ENCODE measurements at places on chromosomes 2 and 18.
A peak's percentile ranks its signal among the peaks of the same experiment; 100 is the strongest.

- peak; percentile 67 for DNase-seq
Measured at GRCh38 chr2:131093696-131094462, 619 bp upstream of the FAM168B start.

GRCh38 chr2:37084797-37085196 is 479 bp downstream of the GPATCH11 start:
- DNase-seq: no peak

- DNase-seq: peak; percentile 9
Measured at GRCh38 chr2:85797921-85798320, 44.1 kb downstream of the ATOH8 start.

DNA sequence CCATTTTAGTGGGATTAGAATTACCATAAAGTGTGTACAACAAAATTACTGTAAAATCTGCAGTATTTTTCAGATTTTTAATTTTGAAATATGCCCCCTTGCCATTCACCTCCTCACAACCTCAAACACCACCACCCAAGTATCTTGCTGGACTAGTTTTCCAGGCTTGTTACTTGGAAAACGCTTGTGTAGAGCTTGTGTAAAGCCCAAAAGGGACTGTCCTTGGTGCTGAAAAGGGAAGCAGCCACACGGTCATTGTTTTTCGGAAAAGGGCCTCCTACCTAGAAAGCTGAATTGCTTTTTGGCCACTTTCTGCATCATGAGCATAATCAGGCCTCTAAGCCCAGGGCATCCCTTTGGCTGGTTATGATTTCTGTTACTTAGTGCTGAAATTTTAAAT is 563.4 kb downstream of the LRRTM4 start:
- no peak for DNase-seq

- DNase-seq: no peak
Measured at GRCh38 chr18:644395-645004, 13.0 kb upstream of the TYMS start.

- no peak for DNase-seq
Measured at GRCh38 chr18:43049021-43049420, 66.5 kb downstream of the RIT2 start.

DNA sequence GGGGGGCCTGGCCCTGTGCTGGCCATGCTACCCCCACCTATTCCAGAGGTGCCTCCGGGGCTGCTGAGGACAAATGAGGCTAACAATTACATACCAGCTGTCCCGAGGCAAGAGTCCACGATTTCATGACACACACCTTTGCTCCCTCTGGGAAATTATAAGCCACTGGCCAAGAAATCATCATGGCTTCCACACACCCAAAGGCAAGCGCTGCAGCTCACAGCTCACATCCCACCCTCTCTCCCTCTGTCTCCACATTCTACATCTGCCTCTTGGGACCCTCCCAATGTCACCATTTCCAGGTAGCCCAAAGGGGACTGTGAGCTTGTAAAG is 134.4 kb downstream of the HDAC4 start:
- no peak for DNase-seq

- no peak for DNase-seq
Measured at GRCh38 chr2:27638709-27639108, 9.9 kb downstream of the GPN1 start.

- no peak for DNase-seq
Measured at GRCh38 chr2:236826606-236827156, 257.1 kb downstream of the ACKR3 start.

DNA sequence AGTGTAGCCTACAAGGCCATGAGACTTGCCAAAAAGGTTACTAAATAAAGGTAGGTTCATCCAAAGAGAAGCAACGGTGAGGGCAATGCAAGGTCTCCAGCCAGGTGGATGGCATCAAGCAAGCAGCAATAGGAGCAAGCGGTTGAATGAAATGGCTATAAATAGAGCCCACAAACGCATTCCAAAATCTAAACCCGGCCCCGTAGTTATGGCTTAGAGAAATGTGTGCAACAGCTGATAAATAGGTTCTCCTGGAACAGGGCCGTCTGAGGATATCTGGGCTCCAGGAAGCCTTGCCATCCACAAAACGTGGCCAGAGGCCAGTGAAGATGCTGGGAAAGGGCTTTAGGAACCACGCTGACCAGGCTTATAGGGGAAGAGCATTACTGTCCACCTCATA is 146.1 kb upstream of the PID1 start:
- DNase-seq: no peak

DNA sequence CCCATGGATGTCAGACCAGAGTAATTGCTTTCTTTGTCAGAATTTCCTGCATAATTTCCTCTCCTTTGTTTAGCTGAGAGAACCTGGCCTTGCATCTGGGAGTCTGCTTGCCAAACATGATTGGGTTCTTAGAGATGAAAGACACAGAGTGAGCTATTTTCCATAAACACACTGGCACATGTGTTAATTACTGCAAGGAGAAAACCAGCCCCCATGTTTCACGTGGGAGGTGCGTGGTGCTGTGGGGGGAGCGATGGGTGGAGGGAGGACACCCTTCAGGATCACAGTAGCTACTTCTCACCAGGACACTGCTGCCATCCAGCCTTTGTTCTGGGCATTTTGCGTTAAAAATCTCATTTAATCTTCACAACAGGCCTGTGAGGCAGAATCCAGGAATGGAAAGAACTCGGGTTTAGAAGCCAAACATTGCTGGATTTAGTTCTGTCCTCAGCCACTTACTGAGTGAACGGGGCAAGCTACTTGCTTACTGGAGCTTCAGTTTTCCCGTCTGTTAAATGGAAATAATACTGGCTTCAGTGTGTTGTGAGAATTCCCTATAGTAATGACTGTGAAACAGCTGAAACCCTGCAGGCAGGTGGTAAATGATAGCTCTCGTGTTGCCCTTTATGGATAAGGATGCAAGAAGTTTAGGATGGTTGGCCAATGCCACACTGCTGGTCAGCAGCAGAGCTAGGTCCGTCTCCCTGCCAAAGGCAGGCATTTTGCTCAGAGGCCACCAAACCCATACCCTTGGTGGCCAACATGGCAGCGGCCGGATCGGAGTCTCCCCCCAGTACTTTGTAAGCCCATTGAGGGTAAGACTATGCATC is 100.1 kb upstream of the ASAP2 start:
- DNase-seq: peak; percentile 94

- no peak for DNase-seq
Measured at GRCh38 chr18:79111483-79111882, 42.3 kb downstream of the ATP9B start.

DNA sequence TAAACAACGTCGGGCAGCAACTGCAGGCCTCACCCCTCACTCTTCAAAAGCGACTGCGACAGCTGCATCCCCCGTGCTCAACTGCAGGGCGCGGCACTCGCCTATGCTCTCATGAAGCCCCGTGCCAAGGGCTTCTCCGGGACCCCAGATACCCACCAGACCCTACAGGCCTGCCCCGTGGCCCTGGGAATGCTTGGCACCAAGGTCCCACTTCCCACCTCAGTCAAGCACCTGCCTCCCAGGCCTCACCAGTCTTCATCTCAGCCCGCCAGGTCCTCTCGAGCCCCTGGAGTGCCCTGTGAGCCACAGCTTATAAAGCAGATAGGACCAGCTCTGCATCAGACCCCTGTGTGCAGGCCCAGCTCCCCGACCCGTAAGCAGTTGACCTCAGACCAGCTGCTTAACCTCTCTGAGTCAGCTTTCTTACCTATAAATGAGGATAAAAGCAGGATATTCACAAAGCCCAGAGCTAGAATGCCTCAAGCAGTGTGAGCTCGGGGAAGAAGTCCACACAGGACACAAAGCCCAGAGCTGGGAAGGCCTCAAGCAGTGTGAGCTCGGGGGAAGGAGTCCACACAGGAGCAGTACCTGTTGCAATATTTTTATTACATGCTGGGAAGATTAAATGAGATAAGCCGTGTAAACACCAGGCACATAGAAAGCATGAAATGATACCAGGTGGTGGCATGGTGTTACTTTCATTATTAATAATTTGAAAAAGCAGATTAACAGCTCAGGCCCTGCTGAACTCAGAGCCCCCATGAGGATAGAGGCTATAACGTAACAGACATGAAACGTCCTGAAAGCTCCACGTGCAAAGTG is 96.9 kb downstream of the HDAC4 start:
- no peak for DNase-seq

GRCh38 chr18:55090564-55091188 is 131.4 kb upstream of the CCDC68 start:
- no peak for DNase-seq

GRCh38 chr2:127361929-127362885 is 25.6 kb downstream of the MAP3K2 start:
- no peak for DNase-seq

GRCh38 chr2:113190871-113191270 is 17.1 kb downstream of the PSD4 start:
- no peak for DNase-seq

- DNase-seq: no peak
Measured at GRCh38 chr2:86274265-86274917, 63.0 kb downstream of the REEP1 start.

DNA sequence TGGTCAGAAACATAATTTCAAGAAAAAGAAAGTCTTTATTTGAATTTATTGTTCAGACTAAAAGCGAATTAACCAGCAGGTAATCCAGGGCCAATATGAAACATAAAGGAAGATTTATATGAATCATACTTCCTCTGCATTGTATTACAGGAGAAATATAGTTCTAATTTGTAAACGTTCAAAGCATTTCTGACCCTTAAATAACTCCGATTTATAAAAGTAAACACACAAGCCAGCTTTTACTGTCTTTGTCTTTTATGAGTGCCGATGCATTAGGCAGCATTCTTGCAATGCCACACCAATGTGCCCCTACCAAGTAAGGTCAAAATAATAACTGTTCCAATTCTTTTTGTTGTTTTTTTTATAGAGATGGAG is 118.8 kb upstream of the RBBP8 start:
- no peak for DNase-seq

GRCh38 chr2:166229678-166230023 is 101.8 kb upstream of the SCN1A start:
- DNase-seq: no peak

DNA sequence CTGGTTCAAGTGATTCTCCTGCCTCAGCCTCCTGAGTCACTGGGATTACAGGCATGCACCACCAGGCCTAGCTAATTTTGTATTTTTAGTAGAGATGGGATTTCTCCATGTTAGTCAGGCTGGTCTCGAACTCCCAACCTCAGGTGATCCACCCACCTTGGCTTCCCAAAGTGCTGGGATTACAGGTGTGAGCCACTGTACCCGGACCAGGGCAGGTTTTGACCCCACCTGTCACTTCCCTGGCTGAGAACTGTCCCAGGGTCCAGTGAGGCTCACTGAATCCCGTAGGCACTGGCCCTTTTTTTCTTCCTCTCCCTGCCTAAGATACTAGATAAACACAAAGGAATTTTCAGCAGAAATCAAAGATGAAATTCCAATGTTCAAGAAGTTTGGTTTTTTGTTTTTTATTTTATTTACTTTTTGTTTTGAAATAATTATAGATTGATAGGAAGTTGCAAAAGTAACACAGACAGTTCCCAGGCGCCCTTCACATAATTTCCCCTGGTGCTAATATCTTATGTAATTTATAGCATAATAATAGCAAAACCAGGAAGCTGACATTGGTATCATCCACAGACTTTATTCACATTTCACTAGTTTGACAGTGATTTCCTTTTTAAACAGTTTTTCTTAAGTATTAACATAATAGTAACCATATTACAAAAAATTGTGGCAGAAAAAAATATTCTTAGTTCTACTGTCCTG is 52.4 kb upstream of the B3GNT7 start:
- no peak for DNase-seq

DNA sequence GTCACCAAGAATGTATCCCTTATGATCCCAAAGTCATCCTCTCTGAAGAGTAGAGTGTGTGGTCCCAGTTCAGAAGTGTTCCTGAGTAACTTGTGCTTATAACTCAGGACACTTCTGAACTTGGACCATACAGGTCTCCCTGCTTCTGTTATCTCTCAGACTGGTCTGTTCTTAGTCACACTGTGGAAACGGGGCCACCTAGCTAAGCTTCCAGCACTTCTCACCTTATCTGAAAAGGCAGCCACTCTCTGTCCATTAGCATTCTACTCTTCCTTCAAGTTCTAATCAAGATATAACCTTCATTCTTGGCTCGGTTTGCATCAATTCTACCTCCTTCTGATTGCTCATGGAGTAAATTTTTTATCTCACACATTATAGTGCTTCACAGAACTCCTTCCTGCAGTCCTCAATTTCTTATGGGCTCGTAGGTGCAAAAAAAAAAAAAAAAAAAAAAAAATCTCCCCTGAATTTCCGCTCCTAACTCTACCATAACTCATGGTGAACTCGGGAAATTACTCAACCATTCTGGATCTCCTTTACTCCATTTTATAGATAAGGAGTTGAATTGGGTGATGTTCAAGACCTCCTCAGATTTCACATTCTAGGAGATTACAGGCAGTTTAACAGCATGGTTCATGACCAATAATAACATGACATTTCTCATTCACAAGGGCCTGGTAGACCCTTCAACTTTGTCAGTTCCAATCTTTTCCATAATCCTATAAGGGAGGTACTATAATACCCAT is 108.4 kb downstream of the TACR1 start:
- DNase-seq: no peak

DNA sequence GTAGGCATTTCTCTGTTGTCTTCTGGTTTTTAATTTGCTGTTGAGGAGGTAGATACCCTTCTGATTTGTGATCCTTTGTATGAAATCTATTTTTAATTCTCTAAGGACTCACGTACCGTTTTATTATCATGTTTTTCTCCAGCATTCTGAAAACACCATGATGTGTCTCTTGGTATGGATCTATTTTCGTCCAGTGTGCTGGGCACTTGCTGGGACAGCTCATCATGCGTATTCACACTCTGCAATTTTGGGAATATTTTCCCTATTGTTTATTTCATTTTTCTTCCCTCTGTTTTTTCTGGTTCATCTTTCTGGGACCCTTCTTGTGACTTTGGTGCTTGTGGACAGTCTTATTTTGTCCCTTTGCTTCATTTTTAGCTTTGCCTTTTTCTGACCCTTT is 21.9 kb downstream of the RPIA start:
- no peak for DNase-seq

- no peak for DNase-seq
Measured at GRCh38 chr2:43027097-43027873, 199.1 kb downstream of the ZFP36L2 start.

DNA sequence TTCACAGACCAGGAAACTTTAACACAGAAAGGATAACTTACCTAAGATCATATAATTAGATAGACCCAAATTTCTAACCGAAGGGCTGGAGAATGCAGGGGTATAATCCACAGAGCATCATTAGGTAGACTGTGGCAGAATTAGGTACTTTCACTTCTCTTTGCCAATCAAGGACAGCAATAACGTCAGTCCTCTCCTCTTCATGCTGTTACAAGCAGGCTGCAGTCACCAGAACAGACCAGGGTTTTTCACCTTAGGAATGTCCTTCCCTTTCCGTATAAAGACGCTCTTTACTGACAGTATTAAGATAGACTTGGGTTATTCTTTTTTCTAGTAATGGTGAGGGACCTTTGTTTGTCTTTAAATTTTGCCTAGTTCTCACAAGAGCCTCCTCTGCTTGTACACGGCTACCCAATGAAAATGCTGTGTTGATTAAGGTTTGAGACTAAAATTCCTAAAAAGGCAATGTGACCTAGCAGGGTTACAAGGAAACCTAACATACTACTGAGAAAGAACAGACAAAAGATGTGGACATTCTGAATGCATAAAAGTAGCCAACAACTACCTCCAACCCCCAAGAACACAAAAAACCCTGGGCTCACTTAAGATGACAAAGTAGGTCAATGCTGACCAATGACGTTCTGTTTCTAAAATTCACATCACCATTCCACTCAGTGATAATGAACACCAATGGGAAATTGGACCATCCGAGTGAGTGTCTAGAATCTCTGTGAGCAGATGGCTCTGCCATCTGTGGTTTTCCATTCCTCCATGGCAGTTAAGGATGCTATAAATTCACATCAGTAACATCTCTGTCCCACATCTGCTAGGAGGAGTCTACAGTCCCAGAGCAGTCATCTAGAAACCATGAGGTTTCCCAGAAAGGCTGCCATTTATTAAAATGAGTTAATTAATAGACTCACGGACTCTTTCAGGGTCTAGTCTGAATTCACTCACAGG is 2.1 kb downstream of the PDIA6 start:
- no peak for DNase-seq

Measured in NCI-H2081 (cell line).